ENCODE measurements at places on chromosomes 3 and 15. TPM values are rescaled to one million over a fixed set of nuclear protein-coding genes. Genes with fewer than 3 reads are reported as not detected.

SCN5A gene
- 0.38 TPM for total RNA-seq

DNA sequence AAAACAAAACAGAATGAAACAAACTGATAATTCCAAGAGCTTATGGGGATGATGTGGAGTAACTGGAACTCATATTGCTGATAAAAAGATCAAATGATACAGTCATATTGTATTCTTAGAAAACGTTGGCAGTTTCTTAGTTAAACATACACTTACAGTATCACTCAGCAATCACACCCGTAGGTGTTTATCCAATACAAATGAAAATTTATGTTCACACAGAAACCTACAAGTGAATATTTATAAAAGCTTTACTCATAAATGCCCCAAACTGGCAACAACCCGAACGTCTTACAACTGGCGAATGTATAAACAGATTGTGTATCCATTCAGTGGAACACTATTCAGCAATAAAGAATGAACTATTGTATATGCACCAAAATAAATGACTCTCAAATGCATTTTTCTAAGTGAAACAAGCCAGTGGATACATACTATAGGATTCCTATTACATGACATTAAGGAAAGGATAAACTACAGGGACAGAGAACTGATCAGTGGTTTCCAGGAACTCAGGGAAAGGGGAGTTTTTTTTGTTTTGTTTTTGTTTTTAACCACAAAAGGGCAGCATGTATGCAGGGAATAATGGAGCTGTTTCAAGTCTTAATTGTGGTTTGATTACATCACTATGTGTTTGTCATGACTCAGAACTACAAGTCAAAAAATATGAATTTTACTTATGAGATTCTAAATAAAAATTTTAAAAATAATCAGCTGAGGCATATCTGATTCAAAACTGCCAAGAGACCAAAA lies 71.8 kb upstream of the NDUFB4 start:
- H3K27ac ChIP-seq = no peak overlapping the region
- H3K4me3 ChIP-seq = no peak overlapping the region
- no peaks in the 10 kb centered on the region for H3K27me3 ChIP-seq
- H3K4me1 ChIP-seq = peaks cover 3% of the 10 kb centered on the region

SERPINI2 gene
- total RNA-seq = 0.70 TPM

SH3GL3 gene
- total RNA-seq = 10.0 TPM

DNA sequence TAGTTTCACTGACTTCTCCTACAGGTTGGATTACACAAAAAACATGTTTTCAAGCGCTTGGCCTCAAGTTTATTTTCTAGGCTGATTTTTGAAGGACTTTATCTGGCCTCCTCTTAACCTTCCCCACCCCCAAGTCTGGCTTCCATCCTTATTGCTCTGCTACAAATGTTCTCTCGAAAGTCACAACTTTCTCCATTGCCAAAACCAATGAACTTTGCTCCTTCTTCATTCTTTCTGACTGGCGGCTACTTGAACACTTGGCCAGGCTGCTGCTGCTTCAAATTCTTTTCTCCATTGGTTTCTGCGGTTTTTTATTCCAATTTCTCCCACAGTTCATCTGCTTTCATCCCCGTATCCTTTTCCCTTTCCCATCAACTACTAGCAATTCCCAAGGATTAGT lies 106.6 kb downstream of the TOP2B start:
- H3K36me3 ChIP-seq = peaks cover 4% of the 10 kb centered on the region
- H3K4me1 ChIP-seq = peaks cover 7% of the 10 kb centered on the region
- H3K27me3 ChIP-seq = no peaks in the 10 kb centered on the region
- no peak overlapping the region for H3K27ac ChIP-seq

Measured in type B pancreatic cell (in vitro differentiated cells).